Daoy (cell line): ENCODE measurements at places on chromosomes 11 and 22.

DNA sequence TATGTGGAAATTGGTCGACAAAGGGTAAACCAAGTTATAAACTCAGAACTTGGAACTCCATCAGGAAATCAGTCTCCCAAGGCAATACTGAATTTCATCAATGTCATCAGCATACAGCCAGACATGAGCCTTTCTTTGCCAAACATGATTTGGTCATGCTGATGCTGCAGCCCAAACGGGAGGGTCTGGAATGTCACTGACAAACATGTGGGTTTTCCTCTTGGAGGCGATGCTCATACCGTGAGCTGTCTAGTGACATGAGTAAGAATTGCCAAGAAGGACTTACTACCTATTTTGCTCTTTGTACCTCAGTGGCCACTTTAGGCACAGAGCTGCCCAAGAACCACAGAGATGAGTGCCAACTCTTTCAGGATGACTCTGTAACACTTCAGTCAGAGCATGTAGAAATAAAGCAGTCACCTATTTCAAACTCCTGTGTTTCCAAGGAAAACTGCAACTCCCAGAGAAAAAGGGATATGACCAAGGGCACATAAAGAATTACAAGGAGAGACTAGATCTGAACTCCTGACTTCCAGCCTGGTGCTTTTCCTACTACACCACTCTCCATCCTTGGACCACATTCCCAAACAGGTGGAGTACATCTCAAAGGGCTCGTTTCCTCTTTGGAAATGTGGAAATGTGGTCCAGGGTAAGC lies 24.3 kb upstream of the MRGPRX2 start:
- DNase-seq = no peak

DNA sequence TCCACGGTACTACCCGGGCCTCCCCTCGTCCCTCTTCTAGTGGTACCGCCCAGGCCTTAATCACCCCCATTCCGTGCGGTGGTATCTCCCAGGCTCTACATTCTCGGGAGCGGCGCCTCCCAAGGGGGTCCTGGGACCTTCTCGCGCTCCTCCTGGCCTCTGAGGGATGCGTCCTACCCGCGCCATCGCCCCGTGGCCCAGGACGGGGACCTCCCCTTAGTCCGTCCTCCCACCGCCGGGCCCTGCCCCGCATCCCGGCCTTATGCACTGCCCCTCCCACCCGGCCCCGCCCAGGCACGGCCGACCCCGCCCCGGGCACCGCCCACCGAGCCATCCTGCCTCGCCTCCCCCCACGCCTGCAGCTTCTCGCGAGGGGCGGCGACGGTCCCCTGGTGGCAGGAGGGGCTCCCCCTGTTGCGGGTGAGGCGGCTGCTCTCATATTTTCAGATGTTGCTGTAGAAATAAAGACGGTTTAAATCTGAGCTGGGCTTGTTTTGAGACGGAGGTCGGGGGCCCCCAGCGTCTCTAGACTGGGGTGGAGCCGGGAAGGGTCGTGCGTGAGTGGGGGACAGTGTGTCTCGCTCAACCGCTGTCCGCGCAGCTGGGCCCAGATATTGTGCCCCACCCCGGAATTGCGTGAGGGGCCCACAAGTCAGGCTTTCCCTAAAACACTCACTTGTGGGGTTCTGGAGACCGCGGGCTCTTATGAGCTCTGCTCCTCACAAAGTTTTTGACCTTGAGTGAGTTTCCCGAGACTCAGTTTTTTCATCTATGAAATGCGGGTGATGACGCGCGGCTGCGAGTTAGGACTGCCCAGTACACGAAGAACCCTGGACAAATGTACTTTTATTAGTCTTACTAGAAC lies 828 bp upstream of the RAB1B start:
- DNase-seq = peak; percentile 86

GRCh38 chr11:69707176-69707575 lies 3.4 kb upstream of the FGF19 start:
- DNase-seq = peak; percentile 25

GRCh38 chr11:849951-850774 lies 7.5 kb downstream of the TSPAN4 start:
- no peak for DNase-seq

DNA sequence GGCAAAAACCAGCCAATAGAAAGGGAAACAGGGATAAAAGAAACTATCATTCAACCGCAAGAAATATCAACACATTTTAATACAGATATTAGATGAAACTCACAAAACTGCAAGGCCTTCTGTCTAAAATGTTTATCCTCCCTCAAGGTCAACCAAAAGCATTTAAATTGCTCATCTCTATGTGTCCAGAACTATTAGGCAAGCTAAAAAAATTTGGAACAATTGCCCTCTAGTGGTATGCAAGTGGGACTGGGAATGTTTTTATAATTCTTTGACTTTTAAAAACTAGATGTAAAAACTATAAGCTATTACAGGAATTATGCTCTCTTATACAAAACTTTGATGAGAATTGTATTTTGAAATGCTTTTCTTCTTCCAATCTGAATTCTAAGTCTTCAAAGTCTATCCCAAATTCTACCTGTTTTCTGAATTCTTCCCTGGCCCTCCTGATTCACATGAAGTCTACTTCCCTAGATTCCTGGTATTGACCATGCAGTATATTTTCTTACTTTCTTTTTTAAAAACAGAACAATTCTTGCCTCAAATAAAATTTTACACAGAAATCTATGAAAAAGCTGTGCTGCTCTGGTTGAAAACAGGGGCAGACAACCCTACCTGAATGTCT lies 4.9 kb downstream of the CWC15 start:
- DNase-seq = no peak

- no peak for DNase-seq
These were observed 29.7 kb downstream of the EFCAB6 start for GRCh38 chr22:43782448-43782847.

- peak; percentile 29 for DNase-seq
These were observed 551.9 kb upstream of the KIRREL3 start for GRCh38 chr11:127552446-127552845.

- DNase-seq = no peak
These were observed 26.6 kb upstream of the SCN3B start for GRCh38 chr11:123681030-123681429.

- DNase-seq = no peak
These were observed 87.1 kb upstream of the TMEM45B start for GRCh38 chr11:129728581-129728980.

DNA sequence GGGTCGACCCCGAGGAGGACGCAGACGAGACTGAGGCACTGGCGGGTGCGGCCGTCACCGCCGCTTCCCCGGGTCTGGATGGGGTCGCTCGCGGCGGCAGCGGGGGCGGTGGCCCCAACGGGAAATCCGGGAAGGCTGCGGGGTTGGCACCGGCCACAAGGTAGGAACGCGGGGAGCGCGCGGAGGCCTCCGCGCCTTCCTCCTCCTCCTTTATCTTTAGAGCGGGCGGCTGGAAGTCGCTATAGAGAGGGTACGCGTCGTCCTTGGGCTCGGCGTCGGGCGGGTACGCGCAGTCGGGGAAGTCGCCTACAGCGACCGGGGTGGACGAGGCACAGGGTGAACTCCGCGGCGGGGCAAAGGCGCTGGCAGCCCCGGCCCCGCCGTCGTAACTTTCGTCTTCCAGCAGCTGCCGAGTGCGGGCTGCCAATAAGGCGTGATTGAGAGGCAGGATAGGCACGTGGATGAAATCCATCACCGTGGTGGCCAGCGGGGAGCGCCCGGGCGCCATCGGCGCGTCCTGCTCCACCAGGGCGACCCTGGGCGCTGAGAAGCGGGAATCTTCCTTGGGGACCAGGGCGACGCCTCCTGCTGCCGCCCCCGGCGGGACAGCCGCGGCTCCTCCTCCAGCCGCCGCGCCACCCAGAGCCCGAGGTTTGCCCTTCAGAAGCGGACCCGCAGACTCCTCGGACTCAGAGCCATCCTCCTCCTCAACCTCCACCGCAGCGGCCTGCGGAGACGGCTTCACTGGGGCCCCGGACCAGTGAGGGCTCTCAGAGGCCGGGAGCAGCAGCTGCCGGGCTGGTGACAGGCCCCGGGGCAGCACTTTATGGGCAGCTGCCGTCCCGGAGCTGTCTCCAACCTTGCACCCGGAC lies 1.7 kb downstream of the PGR start:
- peak; percentile 1 for DNase-seq

- DNase-seq = no peak
These were observed 71.0 kb downstream of the PARVA start for GRCh38 chr11:12448131-12448939.

- DNase-seq = peak; percentile 0
These were observed 117.3 kb downstream of the KCNQ1OT1 start for GRCh38 chr11:2582351-2582945.

- DNase-seq = no peak
These were observed 167.0 kb upstream of the NECTIN1 start for GRCh38 chr11:119895981-119896380.

DNA sequence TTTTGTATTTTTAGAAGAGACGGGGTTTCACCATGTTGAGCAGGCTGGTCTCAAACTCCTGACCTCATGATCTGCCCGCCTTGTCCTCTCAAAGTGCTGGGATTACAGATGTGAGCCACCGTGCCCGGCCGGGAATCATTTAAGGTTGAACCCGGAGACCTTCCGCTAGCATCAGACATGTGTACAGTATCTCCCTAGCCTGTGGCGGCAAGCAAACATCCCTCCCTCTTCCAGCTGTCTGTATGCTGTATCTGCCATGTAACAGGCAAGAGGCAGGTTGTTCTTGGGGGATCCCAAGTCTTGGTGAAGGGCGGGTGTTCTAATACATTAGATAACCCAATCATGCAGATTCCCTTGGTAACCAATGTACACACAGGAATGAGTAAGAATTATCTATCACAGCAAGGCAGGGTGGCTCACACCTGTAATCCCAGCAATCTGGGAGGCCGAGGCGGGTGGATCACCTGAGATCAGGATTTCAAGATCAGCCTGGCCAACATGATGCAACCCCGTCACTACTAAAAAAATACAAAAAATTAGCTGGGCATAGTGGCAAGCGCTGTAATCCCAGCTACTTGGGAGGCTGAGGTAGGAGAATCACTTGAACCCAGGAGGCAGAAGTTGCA lies 58.1 kb upstream of the RBFOX2 start:
- DNase-seq = no peak

- no peak for DNase-seq
These were observed 33.4 kb downstream of the MN1 start for GRCh38 chr22:27768027-27768653.

DNA sequence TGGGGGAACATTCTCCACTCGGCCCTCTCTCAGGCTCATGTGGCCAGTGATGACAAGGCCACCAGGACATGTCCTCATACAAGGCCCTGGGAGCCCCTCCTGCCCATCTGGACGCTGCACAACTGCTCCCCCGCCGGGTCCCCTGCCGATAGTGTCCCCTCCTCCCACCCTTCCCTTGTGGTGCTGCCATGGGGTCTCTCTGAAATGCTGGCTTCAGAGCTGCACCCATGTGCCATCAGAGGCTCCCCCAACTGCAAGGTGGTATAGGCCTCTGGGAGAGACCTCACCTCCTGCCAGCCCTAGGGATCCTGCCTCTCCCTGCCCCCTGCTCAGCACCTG lies 113.0 kb downstream of the KCNQ1OT1 start:
- DNase-seq = peak; percentile 1

- no peak for DNase-seq
These were observed 244.9 kb upstream of the BLID start for GRCh38 chr11:122360875-122361274.

- no peak for DNase-seq
These were observed 1093.3 kb downstream of the BRD1 start for GRCh38 chr22:48734359-48734758.

- no peak for DNase-seq
These were observed 34.2 kb downstream of the ARHGAP8 start for GRCh38 chr22:44786610-44787009.

GRCh38 chr22:28837640-28838039 lies 37.3 kb upstream of the XBP1 start:
- no peak for DNase-seq

- DNase-seq = peak; percentile 100
These were observed at the start of gene ZDHHC5 for GRCh38 chr11:57667736-57668433. TSS of gene ZDHHC5 (plus strand) at chr11:57668114. CDS start at chr11:57673091, 4,977 bp downstream.

DNA sequence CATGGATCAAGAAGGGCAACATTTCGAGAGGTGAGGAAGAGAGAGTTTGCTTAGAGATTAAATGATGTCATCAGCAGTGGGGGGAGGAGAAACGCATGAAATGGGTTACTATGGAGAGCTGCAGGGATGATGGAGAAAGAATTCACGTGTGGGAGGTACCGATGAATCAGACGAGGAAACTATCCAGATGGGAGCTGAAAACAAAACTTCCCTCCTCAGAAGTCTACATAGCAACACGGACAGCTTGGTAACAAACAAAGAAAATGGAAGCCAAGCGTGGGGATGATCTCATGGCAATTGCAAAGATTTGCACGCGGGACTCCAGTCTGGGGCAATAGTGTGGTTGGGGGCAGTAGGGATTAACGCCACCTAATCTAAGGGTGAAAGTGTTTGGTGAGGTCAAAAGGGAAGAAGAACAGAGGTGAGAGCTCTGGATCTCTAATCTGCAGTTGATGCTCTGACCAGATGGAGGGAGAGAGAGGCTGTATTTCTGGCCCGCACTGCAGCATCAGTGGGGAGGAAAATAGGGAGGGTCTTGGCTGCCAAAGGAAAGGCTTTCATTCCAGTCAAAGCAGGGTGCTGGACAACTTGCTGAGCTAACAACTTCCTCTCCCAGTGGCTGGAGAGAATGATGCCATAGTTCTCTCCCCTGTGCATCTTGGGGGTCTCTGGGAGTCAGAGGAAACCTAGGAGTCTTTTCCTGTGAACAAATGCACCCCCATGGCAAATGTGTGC lies 43.4 kb upstream of the CSNK2A3 start:
- peak; percentile 82 for DNase-seq

GRCh38 chr22:46068593-46069491 lies 81.5 kb upstream of the PPARA start:
- peak; percentile 93 for DNase-seq

GRCh38 chr11:122808478-122808869 lies 29.8 kb upstream of the CRTAM start:
- DNase-seq = peak; percentile 72

DNA sequence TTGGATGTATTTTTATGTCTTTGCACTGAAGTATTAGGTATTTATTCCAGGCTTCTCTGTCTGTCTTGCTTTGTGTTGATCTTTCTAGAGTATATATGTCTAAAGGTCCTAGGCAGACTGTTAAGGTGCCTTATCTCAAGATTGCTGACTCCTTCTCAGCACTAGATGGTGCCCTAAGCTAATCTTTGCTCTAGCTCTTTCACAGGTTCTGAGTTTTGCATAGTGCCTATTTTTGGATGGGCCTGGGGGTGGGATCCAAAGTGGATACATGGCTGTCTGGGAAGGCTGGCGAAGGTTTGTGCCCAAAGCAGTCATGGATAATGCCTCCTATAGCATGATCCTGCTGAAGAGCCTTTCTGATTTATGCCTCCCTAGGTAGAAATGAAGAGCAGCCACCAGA lies 154.9 kb downstream of the TRPC6 start:
- no peak for DNase-seq

- peak; percentile 36 for DNase-seq
These were observed 36.3 kb downstream of the CD82 start for GRCh38 chr11:44601471-44602370.

DNA sequence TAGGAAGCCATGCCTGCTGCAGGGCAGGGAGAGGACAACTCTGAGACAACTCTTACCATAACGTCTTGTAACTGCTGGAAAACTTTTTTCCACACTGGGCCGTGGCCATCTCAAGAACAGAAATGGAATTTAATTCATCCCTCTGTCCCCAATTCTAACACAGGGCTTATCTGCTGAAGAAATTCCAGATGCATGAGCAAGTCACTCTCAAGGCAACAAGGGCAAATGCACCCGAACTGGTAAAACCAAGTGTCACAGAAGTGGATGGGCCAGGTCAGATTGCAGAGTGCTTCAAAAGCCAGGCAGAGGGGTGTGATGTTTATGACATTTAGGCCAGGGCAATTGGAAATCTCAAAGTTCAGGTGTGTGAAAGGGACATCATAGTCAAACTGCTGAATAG lies 7.4 kb downstream of the SMPD1 start:
- DNase-seq = no peak

GRCh38 chr11:14584595-14584994 lies 59.0 kb upstream of the PDE3B start:
- DNase-seq = no peak

- DNase-seq = no peak
These were observed 12.0 kb upstream of the ZDHHC13 start for GRCh38 chr11:19105011-19105410.
